NCI-H446 (cell line): ENCODE measurements at places on chromosomes 12 and 14.

GRCh38 chr14:83607682-83608081, 1922.3 kb upstream of the FLRT2 start:
- DNase-seq, result no peak

DNA sequence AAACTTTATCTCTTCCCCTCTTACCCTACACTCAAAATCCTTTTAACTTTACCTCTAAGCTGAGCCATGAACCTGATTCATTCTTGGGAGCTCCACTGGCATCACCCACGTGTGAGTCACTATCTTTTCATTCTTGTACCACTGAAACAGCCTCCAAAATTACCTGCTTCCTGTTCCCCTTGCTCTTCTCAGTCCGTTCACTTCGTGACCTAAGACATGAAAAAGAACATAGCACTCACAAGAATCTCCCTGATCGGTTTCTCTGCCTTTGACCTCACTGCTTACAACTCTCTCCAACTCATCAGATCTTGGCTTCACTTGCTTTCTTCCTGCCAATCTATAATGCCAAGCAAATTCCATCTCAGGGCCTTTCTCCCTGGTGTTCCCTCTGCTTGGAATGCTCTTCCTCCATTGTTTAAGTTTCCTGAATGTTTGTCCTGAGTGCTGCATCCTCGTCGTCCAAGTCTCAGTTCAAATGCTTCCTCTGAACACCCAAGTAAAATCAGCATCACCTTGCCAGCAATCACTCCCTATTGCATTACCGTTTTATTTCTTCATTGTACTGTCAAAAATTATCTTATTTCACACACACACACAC, 9.2 kb downstream of the GLIPR1 start:
- no peak for DNase-seq

GRCh38 chr14:84090837-84091236, 1439.1 kb upstream of the FLRT2 start:
- no peak for DNase-seq

GRCh38 chr12:52980650-52981423, 25.4 kb upstream of the EIF4B start:
- peak; percentile 86 for DNase-seq

- no peak for DNase-seq
Measured at GRCh38 chr14:92737206-92737605, 11.2 kb downstream of the LGMN start.

DNA sequence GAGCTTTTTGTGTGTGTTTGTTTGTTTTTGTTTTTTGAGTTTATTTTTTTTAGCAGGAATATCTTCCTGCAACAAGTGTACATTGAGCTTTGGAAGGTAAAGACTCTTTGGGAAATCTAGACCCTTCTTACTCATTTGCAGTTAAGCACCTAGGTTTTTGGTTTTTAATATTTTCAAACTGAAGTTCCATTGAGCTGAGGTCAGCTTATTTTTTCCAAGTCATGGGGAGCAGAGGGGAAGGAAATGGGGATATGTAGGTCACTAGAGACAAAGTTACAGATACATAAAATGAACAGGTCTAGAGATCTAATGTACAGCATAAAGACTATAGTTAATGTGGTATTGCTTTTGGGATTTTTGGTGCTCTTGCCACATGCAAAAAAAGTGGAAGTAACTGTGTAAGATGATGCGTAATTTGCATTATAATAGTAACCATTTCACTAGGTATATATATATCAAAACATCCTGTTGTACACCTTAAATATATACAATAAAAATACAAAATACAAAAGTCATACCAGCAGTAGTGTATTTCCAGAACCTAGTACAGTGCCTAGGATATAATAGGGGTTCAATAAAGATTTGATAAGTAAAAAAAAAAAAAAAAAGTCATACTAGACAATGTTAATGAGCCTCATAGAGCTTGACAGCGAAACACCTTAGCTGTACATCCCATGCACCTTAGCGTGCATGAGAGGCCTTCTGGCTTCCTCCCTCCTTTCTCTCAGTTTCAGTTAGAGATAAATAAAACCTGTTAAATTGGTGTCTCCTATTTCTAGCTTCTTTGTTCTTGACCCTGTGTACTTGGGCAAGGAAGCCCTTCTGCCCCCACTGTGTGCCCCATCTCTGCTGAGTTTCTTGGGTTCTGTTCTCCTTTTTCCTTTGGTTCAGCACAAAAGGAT, 22.7 kb downstream of the CGRRF1 start:
- no peak for DNase-seq

DNA sequence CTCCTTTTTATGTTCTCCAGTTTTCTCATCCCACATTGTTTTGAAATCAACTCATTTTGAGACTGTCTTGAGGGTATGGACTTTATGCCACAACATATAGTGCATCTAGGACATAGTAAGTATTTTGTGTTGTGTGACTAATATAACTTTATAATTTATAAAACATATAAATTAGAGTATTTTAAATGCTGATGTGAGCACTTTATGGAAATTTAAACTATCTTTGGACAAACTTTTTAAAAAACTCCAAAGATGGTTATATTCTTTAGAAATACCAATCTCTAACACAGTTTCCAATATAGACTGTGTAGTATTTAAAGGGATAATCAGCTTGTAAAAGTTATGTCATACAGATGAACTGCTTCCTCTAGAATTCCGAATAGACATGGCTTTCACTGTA, 87.4 kb downstream of the LRIG3 start:
- no peak for DNase-seq

DNA sequence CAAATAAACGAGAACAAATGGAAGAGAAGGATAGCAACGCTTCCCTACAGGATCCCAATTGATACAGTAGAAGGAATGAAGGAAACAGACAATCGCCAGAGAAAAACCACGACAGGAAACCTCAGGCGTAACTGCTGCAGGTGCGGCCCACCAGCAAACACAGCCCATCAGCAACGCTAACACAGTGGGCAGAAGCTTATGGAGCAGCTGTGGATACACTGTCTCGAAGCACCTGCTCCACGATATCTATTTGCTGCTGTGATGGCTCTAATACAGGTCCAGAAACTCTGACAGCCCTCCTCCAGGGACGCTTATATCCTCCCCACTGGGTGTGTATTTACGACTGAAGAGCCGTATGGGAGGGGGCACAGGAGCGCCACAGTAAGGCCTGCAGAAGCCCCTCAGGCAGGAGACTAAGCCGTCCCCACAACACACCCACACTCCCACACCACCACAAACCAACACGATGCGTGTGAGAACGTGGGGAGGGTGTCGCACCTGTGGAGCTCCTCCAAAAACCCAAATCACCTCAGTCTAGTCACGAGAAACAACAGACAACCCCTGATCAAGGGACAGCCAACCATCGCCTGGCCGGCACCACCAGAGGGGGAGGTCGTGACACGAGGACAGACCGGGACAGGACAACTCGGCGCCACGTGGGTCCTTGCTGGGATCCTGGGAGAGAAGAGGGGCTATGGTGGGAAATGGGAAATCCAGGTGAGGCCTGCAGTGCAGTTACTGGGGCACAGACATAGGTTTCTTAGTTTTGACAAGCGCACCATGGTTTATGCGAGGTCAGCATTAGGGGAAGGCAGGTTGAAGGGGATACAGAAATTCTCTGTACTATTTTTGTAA, 24.0 kb downstream of the POLE start:
- DNase-seq, result no peak

GRCh38 chr12:48004053-48004941, at the start of gene COL2A1:
TSS of gene COL2A1 (minus strand) at chr12:48004476. CDS start at chr12:48004321, 155 bp downstream.
- DNase-seq, result no peak

DNA sequence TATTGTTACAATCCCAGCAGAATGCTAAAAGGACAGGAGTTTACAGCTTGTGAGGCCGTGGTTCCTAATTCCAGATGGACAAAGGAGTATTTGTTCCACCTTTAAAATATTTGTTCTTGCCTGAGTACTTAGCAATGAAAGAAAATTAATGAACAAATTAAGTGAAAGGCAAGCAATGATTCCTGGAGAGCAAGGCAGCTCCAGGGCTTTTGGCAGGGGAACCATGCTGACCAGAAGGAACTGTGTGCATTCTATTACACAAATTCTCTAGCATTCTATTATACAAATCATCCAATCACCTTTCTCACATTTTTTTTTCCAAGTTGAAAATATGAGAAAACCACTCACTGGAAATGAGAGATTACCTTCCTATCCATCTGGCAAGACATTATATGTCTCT, 1.8 kb upstream of the BMAL2 start:
- no peak for DNase-seq

- DNase-seq, result no peak
Measured at GRCh38 chr12:96408993-96409392, 8.8 kb upstream of the CDK17 start.

DNA sequence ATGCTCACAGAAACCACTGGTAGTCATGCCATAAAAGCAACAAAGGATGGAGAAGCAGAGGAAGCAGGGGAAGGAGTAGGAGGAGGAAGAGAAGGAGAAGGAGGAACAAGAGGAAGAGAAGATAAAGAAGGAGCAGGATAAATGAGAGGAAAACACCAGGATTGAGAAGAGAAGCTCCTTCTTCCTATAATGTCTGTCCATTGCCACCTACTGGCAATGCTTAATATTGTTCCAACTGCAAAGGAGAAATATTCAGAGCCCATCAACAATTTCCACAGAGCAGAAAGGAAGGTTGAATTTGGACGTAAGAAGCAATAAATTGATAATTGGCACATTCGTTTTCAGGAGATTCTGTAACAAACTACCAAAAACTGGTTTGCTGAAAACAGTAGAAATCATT, 898.4 kb downstream of the SLC16A7 start:
- DNase-seq, result peak; percentile 9

DNA sequence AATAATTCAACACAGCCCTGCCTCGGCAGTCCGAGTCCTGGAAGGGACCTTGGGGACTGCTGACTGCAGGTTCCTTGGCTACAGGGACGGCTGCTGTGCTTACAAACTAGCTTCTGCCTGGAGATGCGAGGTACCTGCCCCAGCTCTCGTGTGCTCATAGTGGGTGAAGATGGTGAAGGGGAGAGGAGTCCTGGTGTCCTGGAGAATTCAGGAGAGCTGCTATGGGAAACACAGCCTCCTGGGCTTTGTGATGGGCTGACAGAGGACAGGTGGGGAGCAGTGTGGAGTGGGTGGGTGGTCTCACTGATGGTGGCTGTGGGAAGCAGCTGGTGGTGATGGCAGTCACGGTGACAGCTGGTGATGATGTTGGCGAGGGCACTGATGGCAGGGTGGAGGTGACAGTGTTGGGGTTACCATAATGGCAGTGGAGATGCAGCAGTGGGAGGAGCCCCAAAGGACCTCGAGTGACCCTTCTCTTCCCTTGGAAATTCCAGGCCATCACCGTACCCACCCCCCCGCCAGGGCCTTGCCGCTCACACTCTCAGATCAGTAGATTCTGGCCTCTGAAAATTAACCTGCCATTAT, 32.8 kb downstream of the HVCN1 start:
- no peak for DNase-seq

- DNase-seq, result no peak
Measured at GRCh38 chr12:1855241-1855640, 34.9 kb downstream of the LRTM2 start.
